ENCODE measurements at places on chromosomes 12 and 14.

- DNase-seq, result no peak
These were observed 18.2 kb downstream of the SYNDIG1L start for GRCh38 chr14:74407801-74408154.

DNA sequence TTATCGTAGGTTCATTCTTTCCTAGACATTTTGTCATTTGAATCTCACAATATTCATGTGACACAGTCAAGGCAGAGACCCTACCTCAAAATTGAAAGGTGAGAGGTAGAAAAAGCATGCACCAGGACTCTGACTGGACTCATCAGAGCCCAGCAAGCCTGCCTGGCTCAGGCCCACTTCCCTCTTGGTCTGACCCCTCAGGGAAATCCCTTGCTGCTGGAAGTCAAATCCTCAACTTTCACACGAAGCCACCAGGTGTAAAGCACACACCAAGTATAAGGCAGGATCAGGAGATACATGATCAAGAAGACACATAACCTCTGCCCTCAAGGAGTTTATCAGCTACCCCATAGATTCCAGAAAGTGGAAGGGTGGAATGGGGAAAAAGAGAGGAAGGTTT lies 18.8 kb downstream of the NIN start:
- DNase-seq, result no peak

DNA sequence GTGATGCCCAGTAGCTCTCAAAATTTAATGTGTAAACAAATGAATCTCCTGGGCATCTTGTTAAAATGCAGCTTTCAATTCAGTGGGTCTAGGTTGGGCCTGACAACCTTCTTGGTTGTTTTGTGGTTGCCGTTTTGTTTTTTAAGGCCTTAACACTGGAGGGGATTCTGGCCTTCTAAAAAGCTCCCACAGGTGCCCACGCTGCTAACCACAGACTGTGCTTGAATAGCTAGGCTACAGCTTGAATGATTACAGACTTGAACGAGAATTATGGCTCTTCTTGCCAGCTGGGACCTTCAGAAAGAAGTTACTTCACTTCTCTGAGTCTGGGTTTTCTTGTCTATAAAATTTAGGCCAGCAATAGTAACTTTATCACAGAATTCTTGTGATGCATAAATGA lies 1.3 kb upstream of the FLVCR2 start:
- DNase-seq, result no peak

DNA sequence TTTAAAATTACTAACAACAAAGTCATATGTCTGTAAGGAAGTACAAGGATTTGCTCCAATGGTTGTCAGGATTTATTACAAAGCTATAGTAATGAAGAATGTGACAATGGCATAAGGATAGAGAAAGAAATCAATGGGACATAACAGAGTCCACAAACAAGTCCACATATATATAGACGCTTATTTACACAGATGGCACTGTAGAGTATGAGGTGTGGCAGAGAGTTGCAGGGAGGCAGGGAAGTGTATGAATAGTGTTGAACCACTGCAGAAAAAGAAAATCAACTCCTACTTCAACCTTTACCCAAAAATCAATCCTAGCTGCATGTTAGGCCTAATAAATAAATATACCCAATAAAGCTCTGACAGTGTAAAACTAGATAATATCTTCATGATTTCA lies 21.3 kb downstream of the SOS2 start:
- no peak for DNase-seq

DNA sequence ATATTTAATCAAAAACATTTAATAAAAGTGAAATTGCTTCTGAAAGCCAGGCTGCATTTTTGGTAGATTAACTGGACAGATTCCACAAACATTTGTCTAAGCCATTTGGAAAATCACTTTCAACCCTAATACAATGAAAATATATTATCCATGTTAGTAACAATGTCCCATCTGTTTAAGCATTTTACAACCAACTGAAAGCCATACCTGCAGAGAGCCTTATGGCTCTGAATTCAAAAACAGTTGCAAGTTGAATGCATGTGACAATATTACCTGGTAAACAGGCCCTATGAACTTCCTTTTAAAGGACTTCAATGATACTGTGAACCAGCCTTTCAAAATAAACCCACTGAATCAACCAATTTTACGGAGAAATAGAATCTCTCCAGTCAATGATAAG lies 468.1 kb downstream of the BTG1 start:
- DNase-seq, result no peak

DNA sequence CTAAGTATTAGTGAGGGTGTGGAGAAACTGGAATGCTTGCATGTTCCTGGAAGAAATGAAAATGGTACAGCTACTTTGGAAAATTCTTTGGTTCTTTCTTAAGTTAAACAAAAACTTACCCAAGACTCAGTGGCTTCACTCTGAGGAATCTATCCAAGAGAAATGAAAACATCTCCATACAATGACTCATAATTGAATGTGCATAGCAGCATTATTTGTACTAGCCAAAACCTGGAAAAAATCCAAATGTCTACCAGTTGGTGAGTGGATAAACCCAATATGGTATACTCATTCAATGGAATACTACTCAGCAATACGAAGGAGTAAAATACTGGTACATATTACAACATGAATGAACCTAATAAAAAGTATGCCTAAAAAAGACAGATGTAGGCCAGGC lies 18.0 kb upstream of the CRACR2A start:
- DNase-seq, result no peak

DNA sequence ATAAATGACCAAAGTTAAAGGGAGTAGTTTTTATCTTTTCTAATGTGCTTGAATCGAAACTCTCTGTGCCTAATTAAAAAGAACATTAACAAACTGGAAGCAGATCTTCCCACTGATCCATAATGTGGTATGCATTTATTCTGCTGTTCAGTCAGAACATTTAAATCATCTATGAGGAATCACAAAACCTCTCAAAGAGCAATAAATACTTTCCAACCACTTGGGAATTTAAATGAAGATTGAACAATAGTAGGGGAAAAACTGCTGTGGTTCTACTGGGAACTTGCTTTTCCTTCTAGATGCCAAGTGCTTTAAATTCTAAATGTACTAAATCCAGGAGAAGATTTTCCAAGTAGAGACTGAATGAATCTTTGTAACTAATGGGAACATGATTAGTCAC lies 12.3 kb upstream of the CHPT1 start:
- no peak for DNase-seq

DNA sequence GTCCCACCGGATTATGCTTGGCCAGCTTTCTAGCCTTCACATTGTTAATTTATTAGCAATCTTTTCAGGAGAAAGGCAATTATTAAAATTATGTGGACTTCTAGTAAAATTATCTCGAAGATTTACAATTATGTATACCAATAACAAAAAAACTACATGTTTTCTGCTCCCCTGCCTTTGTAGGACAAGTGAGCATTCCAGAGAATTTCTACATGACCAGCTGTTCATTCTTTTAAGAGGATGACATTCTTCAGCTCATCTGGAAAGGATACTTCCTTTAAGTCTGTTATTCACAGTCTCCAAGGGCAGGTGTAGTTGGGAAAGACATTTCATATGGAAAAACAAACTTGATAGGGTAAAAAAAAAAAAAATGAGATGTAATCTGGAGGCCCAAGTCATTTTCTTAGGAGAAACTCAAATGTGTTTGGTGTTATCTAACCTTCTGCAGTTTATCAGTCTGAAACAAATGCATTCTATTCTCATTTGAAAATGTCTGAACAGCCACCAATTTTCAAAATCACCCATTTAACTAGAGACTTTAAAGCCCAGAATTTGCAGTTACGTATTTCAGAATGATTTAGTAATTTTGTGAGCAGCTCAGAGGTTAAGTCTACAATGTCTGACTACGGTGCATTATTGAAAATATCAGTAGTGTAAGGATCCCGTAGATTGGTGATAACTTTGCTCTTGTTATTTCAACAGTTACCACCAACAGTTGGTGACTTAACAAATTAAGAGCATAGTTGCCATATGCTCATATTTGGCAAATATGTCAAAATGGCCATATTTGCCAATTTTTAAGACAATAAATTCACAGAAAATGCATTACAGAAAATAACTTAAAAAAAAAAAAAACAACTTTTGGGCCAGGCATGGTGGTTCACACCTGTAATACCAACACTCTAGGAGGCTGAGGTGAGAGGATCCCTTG lies 1.8 kb upstream of the PHLDA1 start:
- no peak for DNase-seq

- DNase-seq, result peak; percentile 99
These were observed 58.1 kb upstream of the CCND2 start for GRCh38 chr12:4215229-4216186.

- no peak for DNase-seq
These were observed 32.1 kb downstream of the NCKAP5L start for GRCh38 chr12:49796155-49796554.

DNA sequence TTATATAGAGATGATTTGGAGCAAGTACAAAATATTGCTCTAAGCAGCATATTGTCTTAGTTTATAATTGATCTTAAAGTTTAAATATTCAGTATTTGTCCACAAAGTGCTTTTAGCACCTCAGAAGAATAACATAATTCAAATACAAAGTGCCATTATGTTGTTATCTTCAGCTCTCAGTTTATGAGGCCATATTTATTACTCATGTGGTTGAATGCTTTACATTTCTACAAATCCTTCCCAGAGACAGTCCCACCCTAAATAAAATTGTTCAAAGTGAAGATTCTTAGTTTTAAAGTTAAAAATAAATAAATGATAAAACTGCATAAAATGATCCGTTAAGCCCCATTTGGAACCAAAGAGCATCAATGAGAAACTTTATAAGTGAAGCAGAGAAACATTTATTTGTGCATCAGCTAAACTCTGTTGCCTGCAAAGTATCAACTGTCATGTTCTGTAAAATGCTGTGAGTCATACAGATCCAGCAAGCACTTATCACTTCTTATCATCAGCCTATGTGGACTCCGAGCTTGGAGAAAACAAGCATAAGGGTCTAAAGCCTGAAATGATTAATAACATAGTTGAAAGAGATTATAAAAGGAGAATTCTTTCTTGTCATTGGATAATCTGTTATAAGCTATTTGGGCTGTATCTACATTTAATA lies 218.9 kb downstream of the ADAMTS20 start:
- DNase-seq, result peak; percentile 32

DNA sequence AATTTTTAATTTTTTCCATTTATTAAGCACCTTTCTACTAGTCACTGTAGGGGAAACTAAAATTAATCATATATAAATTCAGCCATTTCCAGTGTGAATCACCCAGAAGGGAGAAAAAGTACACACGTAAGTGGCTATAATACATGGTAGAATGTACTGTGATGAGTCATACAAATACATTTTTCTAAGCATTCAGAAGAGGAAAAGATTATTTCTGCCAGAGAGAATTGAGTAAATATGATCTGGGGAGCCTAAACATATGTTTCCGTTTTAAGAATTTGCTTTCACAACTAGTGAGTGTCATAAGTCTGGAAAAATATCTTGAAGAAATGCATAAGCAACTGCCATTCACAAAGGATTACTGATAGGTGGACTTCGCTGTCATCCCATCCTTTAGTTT lies 102.8 kb downstream of the TGFB3 start:
- DNase-seq, result no peak

GRCh38 chr12:50088577-50089335 lies 3.6 kb downstream of the SMARCD1 start:
- DNase-seq, result peak; percentile 75

DNA sequence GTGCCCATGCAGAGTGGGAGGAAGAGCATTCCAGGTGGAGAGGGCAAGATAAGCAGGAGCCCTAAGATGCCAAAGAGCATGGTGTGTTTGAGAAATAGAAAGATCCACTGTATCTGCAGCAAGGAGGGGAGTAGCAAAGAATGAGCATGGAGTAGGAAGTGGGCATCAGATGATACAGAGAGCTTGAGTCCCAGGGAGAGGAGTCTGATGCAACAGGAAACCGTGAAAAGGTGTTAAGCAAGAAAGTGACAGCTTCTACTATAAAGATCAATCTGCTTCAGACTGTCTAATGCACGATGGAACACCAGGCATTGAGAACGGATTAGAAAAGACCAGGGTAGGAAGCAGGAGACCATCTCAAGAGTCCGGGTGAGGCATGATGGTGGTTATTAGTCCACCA lies 12.3 kb upstream of the GPRC5D start:
- peak; percentile 69 for DNase-seq

GRCh38 chr12:79057540-79057939 lies 193.0 kb downstream of the SYT1 start:
- DNase-seq, result no peak

GRCh38 chr12:87112571-87113345 lies 856.6 kb upstream of the MGAT4C start:
- no peak for DNase-seq

DNA sequence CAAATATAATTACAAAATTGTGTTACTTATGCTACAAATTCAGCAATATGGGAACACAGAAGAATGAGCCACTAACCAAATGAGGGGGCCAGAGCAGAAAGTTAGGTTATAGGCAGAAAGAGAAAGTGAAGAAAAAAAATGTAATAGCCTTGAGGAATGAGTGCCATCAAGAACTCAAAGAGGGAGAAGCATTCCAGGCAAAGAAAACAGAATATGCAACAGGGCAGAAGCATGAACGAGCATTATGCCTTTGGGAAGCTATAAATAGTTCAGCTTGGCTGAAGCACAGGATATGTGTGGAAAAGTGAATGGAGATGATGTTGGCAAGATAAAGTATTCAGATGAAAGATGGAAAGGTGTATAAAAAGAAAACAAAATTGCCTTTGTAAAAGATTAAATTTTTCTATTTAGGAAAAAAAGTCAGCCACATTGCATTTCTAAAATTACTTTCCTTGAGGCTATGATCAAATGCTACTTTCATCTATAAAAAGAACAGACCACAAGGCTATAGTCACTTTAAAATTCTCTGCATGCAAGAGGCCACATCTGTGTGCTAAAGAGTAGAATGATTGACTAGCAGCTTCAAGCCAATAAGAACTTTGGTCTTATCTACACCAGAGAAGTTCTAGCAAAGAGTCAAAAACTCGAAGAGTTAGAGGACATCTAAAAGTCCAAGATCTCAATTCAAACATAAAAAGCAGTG lies 193.6 kb upstream of the GARIN6 start:
- DNase-seq, result no peak

- DNase-seq, result no peak
These were observed 53.5 kb downstream of the PIWIL1 start for GRCh38 chr12:130391186-130391585.

GRCh38 chr14:53384536-53384935 lies 231.4 kb upstream of the DDHD1 start:
- DNase-seq, result no peak

DNA sequence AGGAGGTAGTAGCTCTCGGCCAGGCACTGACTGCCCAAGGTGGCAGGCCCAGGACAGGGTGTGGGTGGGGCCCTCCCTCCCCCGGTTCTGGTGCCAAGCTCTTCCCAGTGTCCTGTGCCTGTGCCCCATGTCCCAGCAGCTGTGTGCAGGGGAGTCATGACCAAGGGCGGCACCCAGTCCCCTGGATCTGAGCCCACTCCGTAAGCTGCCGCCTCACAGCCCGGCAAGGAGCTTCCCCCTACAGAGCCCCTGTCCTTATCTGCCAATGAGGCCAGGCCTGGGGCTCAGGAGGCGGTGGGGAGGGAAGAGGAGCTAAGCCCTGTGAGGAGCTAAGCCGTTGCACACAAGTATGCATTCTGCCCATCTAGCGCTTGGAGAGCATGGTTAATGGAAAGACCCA lies 5.6 kb upstream of the C14orf180 start:
- peak; percentile 19 for DNase-seq

GRCh38 chr14:102238131-102238530 lies 66.8 kb downstream of the MOK start:
- no peak for DNase-seq

All from hematopoietic multipotent progenitor cell treated with erythropoietin and hydrocortisone succinate and interleukin-3 and kit ligand, for 4 days (in vitro differentiated cells).